ENCODE measurements at places on chromosomes 2 and 18. TPM values are rescaled to one million over a fixed set of nuclear protein-coding genes. Genes with fewer than 3 reads are reported as not detected.

Gene COL3A1
- total RNA-seq, result 3,798 TPM

Gene DSG4
- total RNA-seq, result not detected

Gene ZDBF2
- total RNA-seq, result 6.3 TPM

Gene CASP10
- 3.1 TPM for total RNA-seq

Gene LINC00305
- total RNA-seq, result not detected

Gene PLEKHH2
- 5.6 TPM for total RNA-seq

Gene CROCC2
- 0.81 TPM for total RNA-seq

Gene WNT10A
- under 0.01 TPM for total RNA-seq

Gene CNTNAP5
- total RNA-seq, result 0.12 TPM

Gene STPG4
- 0.49 TPM for total RNA-seq

Gene ALLC
- not detected for total RNA-seq

Gene SPP2
- not detected for total RNA-seq

Gene THAP4
- 51.0 TPM for total RNA-seq

Gene CFC1
- total RNA-seq, result not detected

Gene UGT1A3
- total RNA-seq, result not detected

Data from hair follicle dermal papilla cell (primary cell).